Left renal pelvis (tissue), 4 donors: ENCODE measurements at places on chromosomes 7 and 10.

DNA sequence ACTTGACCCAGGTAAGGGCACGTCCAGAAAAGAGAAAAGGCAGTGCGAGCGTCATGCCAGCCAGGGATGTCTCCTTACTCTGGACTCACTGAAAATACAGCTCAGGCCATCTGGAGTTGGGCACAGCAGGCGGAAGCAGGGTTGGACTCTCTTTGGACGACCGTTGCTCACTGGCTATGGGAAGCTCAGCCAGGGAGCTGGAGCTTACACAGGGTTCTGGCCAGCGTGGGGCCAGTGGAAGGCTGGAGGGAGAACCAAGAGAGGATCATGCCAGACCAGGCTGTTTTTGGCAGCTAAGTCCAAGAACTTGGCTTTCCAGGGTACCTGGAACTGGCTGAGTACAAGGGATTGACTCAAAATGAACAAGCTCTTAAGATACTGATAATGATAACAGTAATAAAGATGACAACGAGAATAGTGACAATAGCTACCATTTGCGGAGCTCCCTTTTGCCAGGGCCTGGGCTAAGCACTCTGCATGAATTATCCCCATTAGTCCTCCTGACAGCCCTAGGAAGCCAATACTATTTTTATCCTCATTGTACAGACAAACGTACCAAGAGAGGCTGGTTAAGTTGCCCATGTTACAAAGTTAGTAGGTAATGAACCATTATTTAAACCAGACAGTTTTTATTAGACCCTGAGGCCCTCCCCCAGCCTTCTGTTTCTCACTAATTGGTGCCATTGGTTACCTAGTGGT lies 177.6 kb downstream of the PTPN20 start:
- DNase-seq: no peak

DNA sequence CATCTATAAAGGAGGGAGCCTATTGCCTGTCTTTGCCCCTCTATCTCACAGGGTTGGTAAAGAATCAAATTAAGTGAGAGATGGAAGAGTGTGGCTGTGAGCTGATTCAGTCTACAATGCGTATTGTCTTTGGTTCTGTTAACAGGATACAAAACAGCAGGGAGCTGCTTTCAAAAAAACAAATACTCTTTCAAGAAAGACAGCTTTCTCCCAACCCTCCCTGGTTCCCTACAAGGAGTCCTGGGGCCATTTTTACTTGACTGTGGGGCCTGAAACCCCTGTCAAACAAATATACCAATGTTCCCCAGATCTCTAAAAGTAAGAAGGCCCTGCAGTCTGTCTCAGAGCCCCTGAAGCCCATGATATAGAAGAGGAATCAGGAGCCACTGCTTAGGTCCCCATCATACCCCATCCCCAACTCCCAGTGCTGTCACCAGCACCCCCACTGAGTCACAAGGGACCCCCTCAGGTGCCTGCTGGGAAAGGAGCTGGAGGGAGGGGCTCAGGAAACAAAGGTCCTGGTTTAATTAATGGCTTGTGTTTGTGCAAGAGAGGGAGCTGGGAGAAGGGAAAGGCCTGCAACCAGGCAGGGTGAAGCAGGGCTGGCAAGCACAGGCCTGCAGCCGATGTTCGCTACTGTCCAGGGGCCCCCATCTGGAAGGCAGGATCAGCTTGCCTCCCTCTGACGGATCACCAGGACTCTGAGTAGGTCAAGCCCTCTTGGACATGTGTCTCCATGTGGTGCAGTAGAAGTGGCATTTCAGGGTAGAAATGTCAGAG lies 182.0 kb upstream of the GHITM start:
- DNase-seq: no peak

DNA sequence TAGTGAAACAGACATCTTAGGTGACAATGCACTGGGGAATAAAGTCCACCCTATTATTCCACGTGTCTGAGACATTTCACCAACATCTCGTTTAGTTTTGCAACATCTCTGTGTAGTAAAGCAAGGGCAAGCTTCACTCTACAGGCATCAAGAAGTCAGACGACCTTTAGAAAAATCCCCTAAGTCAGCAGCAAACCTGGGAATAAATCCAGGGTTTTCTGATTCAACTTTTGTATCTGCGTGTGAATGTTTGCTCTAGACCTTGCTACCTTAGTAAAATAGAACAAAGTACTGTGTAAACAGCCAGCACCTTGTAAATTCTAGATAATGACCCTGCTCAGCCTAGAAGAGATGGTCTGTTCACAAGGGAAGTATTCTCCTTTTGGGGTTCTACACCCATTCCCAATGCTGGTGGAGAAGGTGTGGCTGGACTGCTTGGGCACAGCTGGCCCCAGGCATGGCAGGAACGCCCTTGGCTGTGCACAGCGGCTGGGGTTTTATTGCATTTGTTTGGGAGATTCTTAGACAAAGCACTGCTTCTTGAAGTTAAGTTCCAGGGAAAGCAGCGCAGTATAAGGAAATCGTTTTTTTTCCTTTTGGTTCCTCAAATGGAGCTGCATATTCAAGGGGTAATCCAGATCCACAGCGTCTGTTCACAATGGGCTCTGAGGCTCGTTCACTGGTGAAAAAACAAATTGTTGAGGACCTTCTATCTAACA lies 38.3 kb upstream of the GALNTL5 start:
- DNase-seq: no peak

DNA sequence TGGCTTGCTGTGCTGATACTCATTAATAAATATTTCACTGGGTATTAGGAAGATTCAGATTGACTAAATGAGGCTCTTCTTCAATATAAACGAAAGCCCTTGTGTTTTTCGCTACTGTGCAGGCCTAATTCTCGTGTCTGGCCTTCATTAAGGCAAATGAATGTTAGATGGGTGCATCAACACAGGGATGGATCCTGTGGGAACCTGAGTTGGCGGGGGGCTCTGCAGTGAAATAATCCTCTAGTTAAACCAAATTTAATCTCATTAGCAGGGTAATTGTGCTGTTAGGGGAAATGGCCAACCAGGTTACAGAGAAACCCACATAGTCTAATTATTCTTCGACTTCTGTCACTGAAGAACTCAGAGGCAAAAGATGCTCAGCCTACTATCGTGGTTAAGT lies 325.8 kb upstream of the LRGUK start:
- no peak for DNase-seq

GRCh38 chr7:142647749-142648148 lies 101.5 kb upstream of the PRSS1 start:
- DNase-seq: no peak

GRCh38 chr10:8114741-8115617 lies 60.5 kb downstream of the GATA3 start:
- DNase-seq: no peak

GRCh38 chr7:33916357-33917081 lies 11.2 kb downstream of the BMPER start:
- no peak for DNase-seq

DNA sequence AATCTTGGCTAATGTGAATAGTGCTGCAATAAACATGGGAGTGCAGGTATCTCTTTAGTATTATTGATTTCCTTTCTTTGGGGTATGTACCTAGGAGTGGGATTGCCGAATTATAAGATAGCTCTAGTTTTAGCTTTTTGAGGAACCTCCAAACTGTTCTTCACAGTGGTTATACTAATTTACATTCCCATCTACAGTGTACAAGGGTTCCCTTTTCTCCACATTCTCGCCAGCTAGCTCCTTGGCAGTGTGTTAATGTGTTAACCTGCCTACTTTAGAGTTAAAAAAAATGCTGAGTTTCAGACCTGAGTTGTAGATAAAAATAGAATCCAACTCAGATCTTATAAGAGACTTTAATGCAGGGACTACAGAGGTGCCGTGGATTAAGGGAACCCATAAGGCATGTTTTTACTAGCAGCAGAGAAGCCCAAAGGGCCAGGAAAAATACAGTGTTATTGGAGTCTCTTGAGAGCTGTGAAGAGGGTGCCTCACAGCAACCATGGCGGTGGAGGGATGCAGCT lies 35.4 kb downstream of the CDK13 start:
- DNase-seq: no peak

DNA sequence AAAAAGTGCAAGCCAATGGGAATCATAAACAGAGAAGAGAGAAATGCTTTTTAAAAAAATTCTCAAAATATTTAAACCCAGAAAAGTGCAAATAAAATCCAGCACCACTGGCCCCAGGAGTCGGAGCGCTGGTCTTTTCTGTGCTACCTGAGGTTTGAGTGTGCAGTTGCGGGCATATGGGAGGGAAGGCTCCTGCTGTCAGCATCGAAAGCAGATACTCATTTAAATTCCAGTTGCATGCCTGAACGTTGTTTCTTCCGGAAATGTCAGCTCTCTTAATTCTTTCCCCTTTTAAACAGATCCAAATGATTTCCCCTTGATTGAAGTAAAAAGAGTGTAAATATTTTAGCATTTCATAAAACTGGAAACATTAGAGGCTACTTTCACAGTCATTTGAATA lies 240.5 kb upstream of the GPR26 start:
- DNase-seq: no peak

- no peak for DNase-seq
Observed at GRCh38 chr10:128420623-128421022, 294.4 kb upstream of the MKI67 start.

- DNase-seq: no peak
Observed at GRCh38 chr7:93232673-93233018, 480 bp downstream of the VPS50 start.

DNA sequence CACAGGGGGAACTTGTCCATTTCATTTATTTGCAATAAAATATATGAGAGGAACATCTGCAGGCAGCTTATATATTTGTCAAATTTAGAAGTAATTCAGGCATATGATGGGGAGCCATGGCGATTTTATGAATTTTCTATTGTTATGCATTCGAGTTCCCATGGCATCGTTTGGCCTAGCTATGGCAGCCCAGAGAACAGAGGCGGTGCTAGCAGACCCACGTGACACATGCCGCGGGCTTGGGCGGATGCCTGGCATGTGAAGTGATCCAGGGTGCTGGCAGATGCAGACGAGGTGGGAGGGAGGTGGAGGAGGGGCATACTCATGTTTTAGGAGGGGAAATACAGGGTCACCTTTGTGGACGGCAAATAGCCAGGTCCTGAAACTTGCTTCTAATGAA lies 560.0 kb upstream of the GALNT17 start:
- no peak for DNase-seq

- DNase-seq: no peak
Observed at GRCh38 chr7:111788286-111789047, 226.2 kb upstream of the IMMP2L start.

- no peak for DNase-seq
Observed at GRCh38 chr7:134763960-134764359, 15.5 kb upstream of the CALD1 start.

GRCh38 chr10:68470300-68470699 lies 1.5 kb downstream of the DNA2 start:
- no peak for DNase-seq

DNA sequence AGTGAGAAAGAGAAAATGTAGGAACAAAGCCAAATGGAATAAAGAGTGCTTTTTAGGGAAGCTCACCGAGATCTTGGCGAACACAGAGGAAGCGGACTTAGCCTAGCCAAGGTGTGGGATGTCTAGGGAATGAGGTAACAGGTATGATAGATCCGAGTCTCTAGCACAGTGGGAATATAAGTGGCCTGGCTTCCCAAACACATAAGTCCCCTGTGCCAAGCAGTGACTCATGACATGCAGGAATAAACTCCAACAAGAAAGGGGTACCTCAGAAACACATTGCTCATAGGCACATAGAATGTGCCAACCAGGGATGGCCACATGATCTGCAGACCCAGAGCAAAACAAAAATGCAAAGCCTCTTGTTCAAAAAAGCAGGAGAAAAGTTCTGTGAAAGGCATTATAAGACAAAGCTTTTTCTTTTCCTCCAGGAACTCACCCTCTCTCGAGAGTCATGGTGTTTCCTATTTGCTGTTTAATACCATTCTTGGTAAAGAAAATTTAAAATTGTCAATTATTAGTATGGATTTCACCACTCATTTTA lies 542.5 kb downstream of the GATA3 start:
- no peak for DNase-seq

- DNase-seq: no peak
Observed at GRCh38 chr7:155918720-155919390, 106.6 kb upstream of the SHH start.

GRCh38 chr7:113158756-113159155 lies 40.4 kb upstream of the SMIM30 start:
- DNase-seq: no peak

DNA sequence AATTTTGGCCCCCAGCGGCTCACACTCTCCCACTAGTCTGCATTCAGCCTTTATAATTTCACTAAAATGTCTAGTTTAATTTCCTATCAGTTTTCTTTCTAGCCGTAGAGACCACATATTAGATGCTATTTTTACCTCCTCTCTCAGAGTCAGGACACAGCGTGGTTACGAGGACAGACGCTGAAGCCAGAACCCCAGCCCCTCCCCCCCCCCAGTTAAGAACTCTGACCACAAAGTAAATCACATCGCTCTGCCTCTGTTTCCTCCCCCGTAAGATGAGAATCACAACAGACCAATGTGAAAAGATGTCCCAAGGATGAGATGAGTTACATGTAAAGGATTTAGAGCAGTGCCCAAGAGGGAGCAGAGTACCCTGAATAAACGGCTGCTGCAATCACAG lies 11.1 kb upstream of the TARP start:
- DNase-seq: no peak

DNA sequence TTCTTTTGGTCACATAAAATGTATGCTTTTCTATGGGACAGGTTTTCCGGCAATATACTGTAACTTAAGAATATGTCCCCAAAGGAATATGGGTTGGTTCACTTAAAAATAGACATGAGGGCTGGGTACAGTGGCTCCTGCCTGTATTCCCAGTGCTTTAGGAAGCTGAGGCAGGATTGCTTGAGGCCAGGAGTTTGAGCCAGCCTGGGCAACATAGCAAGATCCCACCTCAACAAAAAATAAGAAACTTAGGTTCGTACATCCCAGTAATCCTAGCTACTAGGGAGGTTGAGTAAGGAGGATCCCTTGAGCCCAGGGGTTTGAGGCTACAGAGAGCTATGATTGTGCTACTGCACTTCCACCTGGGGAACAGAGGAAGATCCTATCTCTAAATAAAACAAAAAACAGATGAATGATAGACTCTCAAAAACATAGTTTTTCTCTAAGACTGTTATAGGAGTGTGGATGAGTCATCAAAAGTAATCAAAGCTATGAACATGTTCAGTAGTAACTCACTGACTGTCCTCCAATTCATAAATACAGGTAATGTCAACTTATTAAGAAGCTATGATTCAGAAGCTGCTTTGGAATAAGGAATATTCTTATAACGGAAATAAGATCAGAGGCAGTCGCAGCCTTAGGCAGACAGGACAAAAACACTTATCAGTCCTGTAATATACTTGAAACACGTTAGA lies 2.6 kb upstream of the SEC31B start:
- no peak for DNase-seq

GRCh38 chr10:112115781-112116385 lies 67.7 kb downstream of the GPAM start:
- DNase-seq: no peak

GRCh38 chr7:79968077-79968648 lies 166.5 kb upstream of the GNAI1 start:
- DNase-seq: no peak

DNA sequence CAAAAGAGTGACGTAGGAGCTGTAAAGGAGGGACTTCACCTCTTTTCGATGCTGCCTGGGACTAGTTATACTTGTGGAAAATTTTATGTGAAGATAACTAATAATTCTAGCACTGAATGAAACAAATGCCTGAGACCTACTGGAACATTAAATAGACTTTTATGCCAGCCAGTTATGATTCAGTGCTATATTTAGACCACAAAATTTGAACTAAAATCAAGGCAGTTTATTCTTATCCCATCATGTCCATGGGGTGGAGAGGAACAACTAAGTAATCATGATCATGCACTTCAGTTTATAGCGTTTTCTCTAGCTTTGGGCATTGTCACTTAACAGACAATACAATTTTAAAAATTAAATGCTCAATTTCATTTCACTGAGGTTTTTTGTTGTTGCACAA lies 76.7 kb downstream of the ZEB1 start:
- DNase-seq: no peak

GRCh38 chr7:149846436-149847046 lies 8.4 kb downstream of the ZNF862 start:
- no peak for DNase-seq
